GM12865 (cell line): ENCODE measurements at places on chromosomes 6 and 20.

- peak; percentile 67 for DNase-seq
Observed at GRCh38 chr6:3732345-3733141, 19.0 kb downstream of the PXDC1 start.

DNA sequence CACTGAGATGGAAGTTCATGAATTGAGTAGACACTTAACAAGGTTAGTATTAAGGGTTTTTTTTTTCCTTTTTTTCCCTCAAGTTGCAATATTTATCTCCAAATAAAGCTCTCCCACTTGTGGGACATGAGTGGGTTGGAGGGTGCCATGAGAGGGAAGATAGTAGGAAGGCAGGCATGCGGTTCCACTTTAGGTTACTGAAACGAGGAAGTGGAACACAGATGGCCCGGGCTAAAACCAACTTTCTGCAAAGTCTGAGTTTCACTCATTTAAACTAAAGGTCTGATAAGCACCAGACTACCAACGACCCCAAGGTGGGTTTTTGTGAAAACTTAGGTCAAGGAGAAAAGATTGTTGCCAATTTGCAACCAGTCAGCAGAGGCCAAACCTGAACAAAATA lies 42.2 kb downstream of the TBC1D7 start:
- DNase-seq = no peak

GRCh38 chr20:41408156-41408794 lies 41.7 kb upstream of the EMILIN3 start:
- peak; percentile 73 for DNase-seq

DNA sequence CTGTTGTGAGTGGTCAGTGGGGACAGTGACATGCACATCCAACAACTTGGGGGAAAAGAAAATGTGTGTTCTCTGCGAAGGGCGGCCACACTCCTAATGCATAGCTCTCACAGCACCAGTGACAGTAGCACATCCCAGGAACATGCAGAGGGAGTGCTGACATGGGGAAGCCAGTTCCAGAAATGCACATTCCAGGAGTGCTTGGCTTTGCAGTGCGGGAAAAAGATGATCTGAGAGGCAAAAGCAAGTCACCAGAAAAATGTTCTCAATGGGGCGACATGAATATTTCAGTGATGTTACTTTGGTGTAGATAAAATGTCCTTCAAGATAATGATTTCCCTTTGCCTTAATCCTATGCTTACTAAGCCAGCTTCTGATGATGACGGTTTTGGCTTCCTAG lies 42.9 kb upstream of the PDE10A start:
- DNase-seq = no peak

DNA sequence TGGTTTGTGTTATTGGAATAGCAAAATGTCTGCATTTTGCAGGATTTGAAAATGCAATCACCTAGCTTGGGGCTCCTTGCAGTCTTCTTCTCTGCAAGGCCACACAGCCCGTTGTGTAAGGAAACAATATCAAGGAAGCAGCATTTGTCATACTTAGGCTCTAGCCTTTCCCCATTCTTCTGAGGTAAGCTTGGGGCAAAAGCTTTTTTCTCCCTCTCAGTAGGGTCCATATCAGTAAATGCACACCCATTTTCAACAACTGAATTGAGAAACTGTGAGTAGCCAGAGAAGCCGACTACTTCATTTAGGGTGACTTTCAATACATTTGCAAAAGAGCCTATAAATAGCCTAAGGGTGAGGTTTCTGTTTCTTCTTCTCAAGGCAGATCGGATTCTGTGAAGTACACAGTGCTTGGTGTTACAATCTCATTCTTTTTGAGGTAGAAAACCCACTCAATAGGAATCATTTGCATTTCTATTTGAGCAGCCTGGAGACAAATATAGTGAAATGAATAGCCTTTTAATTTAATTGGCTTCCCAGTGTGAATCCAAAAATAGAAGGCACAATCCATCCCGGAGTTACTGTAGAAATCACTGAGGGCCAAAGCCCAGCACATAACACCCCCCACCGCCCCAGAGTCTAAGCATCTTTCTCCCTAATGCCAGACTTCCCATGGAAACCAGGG lies 61.8 kb downstream of the BTBD3 start:
- DNase-seq = peak; percentile 2

- no peak for DNase-seq
Observed at GRCh38 chr6:71083308-71083820, 126.5 kb upstream of the B3GAT2 start.

DNA sequence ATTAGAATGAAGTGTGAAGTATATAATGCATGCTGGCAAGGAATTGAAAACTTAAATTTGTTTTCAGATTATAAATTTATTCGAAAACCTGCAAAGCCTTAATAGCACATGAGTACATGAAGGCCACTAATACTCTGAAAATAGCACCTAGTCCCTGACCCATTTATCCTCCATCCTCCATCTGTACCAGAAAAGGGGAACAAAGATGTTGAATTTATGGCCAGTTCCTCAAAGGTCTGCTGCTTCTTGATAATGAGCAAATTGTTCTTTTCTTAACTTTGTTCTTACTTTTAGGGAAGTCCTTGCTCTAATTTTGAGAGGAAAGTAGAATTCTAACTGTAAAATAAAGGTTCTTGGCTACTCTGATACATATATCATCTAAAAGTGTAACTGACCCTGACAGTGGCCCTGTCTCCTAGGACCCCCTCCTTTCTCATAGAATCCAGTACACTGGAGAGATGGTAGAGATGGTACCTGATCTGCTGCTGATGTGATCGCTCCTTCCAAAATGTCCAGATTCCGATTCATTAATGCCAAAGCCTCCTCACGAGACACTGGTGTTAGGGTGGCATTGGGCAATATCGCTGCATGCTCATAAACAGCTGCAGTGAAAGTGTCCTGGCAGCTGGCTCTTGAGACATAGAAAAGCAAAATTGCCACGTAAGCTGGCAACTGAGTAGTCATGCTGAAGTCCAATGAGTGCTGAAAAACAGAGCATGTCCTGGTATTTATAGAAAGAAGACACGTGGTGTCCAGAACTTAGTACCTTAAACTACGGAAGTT lies at the start of gene VNN1:
VNN1 (minus strand) TSS at position 704 of the 783 bp plus-strand sequence; CDS start at position 684, 20 bp downstream.
- no peak for DNase-seq

- no peak for DNase-seq
Observed at GRCh38 chr20:52405417-52405816, 213.8 kb upstream of the ZFP64 start.

GRCh38 chr6:131400779-131401496 lies 172.1 kb upstream of the ARG1 start:
- no peak for DNase-seq

DNA sequence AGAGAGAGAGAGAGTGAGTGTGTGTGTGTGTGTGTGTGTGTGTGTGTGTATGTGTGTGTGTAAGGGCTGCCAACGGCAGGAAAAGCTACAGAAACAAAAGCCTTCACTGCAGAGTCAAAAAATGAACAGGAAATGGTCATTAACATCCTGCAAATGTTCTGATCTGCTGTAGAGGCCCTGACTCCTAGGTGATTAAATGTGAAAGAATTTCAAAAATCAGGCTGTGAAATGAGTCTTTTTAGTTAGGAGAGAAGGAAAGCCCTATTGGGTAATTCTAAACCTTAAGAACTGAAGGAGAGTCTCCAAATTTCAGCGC lies 166.5 kb upstream of the MYLIP start:
- peak; percentile 85 for DNase-seq

DNA sequence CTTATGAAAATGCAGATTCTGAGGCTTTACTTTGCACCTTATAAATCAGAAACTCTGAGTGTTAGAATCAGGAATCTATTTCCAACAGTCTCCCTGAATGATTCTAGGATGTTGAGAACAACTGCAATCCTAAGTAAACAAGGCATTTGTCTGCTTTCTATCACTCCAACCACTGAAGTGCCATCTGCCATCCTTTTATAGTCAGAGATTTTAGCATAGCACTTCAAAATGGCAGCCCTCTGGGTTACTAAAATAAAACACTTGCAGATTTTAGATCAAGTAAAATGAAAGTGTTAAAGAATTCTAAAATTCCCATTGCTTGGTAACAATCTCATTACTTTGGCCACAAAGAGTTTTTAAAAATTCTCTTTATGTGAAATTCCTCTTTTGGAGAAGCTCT lies 258.9 kb downstream of the CD109 start:
- no peak for DNase-seq
